ENCODE measurements at places on chromosomes 16 and 17. TPM values are rescaled to one million over a fixed set of nuclear protein-coding genes. Genes with fewer than 3 reads are reported as not detected.

DNA sequence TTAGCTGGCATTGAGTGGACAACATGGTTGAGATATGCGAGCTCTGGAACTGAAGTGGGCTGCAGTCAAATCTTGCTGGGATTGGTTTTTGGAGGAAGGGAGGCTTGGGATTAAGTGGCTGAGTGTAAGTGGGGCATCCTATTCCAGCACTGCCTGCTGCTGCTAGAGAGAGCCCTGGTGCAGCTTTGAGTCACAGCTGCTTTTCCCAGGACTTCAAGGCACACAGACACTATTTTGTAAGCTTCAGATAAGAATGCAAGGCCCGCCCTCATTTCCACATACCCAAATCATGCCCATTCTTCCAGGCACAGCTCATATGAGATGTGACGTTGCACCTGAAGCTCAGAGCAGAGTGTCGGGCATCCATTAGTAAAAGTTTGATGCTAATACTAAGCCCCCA, 10.2 kb upstream of the MAF start:
- DNase-seq, result peak; percentile 63

DNA sequence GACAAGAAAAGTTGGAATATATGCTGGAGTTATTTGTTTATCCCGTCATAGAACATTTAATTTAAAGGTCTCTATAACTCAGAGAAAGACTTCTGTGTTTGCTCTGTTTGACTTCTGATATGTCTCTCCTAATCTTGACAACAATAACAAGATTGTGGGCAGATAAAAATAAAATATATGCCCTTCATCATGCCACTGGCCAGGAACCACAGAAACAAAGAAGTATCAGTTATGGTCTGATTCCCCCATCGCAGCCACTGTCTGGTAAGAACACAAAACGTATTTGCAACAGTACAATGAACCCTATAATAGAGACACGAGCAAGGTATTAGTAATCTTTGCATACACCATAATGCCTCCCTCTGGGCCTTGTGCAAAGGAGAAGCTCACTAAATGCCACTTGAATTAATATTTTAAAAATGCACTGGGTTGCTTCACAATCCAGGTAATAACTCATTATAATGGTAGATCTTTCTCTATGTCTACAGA, 1498.3 kb downstream of the CDH11 start:
- no peak for DNase-seq

DNA sequence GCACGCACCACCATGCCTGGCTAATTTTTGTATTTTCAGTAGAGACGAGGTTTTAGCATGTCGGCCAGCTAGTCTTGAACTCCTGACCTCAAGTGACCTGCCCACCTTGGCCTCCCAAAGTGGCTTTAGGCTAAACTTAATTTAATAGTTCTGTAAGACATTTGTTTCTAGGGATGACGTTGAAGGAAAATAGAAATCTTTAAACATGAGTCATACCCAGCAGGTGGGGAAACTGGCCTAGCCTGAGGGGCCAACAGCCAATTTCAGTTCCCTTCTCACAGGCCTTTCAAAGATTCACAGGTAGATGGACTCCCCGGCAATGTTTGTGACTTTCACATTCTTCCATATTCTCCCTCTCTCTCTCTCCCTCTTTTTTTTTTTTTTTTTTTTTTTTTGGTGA, 18.1 kb upstream of the ITPRIPL2 start:
- DNase-seq, result peak; percentile 47

DNA sequence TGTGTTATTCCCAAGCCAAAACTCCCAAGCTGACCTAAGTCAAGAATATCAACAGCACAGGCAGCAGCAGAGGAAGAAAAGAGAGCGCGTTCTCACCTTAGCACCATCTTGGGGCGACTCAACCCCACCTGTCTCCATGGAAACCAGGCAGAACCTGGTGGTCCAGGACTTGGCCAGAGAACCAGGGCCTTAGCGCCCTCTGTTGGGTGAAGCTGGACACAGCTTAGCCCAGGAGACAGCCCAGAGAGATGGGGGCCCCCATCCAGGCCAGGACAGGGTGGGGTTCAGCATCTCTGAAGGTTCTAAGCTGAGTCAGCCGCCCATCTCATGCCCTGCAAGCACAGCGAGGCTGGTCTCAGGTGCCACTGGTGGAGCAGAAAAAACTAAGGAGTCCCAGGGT, 60.1 kb upstream of the TMEM132E start:
- no peak for DNase-seq

The ADAD2 gene
- total RNA-seq, result not detected

GRCh38 chr17:39027455-39028035, 60.3 kb upstream of the FBXO47 start:
- DNase-seq, result no peak

GRCh38 chr16:80672379-80672778, 131.6 kb downstream of the DYNLRB2 start:
- DNase-seq, result no peak
